ENCODE measurements at places on chromosomes 7 and 10.

DNA sequence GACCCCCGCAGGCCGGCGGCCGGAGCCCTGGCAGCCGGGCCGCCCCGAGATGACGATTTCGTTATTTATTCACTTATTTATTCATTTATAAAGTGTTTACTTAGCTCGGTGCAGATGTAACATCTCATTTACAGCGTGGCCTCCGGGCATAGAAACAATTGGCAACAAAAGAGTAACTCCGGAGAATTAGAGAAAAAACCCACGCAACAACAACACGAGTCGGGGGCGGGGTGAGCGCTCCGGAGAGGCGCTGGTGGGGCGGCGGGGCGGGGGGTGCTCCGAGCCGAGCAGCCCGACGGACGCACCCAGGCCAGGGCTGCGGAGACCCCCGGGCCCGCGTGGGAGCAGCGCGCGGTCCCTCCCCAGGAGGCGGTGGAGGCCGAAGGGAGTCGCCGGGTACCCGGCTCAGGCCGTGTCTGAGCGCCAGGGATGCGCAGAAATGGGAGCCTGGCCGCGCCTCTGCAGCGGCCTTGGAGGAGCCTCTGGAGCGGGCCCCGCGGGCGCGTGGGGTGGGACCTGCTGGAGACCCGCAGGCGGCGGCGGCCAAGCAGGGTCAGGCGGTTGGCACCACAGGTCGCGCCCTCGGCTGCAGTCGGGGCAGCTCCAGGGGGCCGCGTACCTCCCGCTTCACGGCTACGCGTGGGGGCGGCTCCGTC lies 14.3 kb downstream of the UNCX start:
- no peak for DNase-seq

GRCh38 chr7:116528008-116528789 lies 3.4 kb downstream of the CAV1 start:
- no peak for DNase-seq

DNA sequence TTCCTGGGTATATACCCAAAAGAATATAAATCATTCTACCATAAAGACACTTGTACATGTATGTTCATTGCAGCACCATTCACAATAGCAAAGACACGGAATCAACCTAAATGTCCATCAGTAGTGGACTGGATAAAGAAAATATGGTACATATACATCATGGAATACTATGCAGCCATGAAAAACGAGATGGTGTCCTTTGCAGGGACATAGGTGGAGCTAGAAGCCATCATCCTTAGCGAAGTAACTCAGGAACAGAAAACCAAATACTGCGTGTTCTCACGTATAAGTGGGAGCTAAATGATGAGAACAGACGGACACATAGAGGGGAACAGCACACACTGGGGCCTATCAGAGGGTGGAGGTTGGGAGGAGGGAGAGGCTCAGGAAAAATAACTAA lies 183.7 kb upstream of the CELF2 start:
- no peak for DNase-seq

DNA sequence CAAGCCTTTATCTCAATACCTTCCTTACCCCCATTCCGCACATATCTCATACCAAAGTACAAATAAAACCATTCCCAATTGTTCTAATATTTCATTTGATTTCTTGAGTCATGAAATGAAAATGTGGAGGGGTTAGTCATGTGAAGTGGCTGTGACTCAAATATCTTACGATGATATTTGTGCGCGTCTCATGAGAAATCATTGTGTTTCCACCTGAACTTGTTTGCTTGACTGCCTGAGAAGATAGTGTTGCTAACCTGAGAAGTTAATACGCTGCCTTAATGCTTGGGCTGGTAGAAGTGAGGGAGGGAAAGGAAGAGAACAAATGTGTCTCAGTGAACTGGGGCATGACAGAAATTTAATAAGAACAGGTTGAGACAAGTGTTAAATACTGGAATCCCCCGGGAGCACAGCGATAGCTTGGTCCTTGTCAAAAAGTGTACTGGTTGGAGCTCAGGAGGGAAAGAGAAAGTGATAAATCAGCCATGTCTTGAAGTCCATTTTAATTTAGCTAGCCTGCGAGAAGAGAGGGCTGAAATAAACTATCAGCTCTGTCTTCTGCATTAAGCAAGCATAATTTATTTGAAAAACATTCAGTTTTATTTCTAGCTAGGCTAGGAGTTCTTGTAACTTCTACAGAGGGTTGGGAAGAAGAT lies 7.2 kb upstream of the EPHA1 start:
- no peak for DNase-seq

GRCh38 chr10:100744987-100745881 lies at the start of gene PAX2:
PAX2 (plus strand) TSS chr10:100745582; CDS start chr10:100746261, 679 bp downstream.
- no peak for DNase-seq

All from stimulated activated CD4-positive, alpha-beta T cell treated with anti-CD3 and anti-CD28 coated beads, Interleukin-4, amount 100 ng/mL, for 24 hours (primary cell).